ENCODE measurements at places on chromosomes 7 and 10. TPM values are rescaled to one million over a fixed set of nuclear protein-coding genes. Genes with fewer than 3 reads are reported as not detected.
A peak's percentile ranks its signal among the peaks of the same experiment; 100 is the strongest.

- no peak for DNase-seq
Measured at GRCh38 chr7:12350971-12351370, 52.7 kb downstream of the VWDE start.

DNA sequence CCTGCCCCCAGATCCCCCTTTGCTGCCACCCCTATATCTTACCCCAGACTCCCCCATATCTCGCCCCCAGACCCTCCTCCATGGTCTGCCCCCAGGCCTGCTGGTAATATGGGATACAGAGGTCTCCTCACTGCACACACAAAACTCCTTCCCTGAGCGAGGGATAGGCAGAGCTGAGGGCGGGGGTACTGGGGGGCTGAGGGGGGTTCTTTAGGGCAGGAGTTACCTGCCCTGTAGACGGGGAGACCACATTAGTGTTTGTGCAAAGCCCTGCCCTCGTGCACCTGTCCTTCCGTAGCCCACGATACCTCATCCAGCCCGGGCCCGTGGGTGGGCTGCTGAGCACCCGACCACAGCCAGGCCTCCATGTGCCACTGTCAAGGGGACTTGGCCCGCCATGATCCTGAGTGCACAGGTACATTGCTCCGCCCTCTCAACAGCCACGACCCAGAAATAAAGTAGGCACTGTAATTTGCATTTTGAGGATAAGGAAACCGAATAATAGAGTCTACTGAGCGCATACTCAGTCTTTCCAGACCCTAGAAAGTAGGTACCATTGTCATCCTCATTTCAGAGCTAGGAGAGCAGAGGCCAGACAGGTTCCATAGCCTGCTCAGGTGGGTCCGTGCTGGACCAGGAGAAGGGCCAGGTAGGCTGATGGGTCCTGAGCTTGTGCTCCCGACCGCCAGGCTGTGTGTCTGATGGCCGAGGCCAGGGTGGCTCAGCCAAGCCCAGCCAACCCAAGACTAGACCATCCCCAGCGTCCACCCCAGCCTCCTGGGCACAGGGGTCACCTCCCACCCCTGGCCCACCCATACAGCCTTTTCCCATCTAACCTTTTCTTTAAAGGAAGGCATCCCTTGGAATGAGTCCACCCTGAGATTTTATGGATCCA, 115.2 kb downstream of the LHPP start:
- DNase-seq = no peak

DNA sequence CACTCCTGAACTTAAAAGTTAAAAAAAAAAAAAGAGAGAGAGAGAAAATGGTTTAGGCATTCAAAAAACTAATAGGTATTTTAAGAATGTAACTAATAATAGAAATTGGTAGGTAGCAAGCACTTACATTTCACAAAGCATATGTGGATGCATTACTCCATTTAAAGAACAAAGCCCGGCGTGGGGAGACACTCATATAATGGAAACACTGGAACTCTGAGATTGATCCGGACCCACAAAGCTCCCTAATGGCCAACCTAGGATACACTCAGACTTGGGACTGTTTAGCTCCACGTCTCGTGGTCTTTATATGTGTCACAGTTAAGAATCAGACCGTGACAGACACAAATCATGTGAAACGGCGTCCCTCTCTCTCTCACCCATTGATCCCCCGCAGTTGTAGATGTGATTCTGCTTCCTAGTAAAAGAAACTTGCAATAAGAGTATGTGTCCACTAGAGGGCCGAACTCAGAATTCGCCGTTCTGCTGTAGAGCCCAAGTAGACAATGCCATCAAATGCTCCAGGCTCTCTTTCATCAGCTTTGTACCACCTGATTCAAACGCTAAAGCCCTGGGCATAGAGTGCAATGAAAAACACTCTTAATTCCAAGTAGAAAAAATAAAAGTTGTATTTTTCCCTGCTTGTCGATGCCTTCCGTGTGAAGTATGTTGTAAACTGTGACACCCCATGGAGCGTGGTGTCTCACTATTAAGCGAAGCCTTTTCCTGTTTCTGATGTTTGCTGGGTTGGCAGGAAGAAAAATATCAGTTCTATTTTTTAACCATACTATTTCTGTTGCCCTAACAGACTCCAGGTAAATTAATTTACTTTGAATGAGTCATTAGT, 429.0 kb upstream of the MTPN start:
- DNase-seq = peak; percentile 42

TMEM236 gene
- 0.49 TPM for polyA plus RNA-seq

CAPZA2 gene
- polyA plus RNA-seq = 180 TPM

Measured in hindlimb muscle (tissue), 1 donor.